Stimulated activated CD4-positive, alpha-beta T cell treated with anti-CD3 and anti-CD28 coated beads, Interleukin-12 subunit alpha, Interleukin-12 subunit beta, amount 100 ng/mL, for 24 hours (primary cell): ENCODE measurements at places on chromosomes 4 and X.

GRCh38 chr4:11878241-11878640 is 449.5 kb upstream of the HS3ST1 start:
- no peak for DNase-seq

GRCh38 chr4:123553733-123554637 is 157.4 kb downstream of the SPRY1 start:
- DNase-seq, result no peak

GRCh38 chr4:188387179-188387791 is 248.0 kb downstream of the TRIML1 start:
- no peak for DNase-seq

DNA sequence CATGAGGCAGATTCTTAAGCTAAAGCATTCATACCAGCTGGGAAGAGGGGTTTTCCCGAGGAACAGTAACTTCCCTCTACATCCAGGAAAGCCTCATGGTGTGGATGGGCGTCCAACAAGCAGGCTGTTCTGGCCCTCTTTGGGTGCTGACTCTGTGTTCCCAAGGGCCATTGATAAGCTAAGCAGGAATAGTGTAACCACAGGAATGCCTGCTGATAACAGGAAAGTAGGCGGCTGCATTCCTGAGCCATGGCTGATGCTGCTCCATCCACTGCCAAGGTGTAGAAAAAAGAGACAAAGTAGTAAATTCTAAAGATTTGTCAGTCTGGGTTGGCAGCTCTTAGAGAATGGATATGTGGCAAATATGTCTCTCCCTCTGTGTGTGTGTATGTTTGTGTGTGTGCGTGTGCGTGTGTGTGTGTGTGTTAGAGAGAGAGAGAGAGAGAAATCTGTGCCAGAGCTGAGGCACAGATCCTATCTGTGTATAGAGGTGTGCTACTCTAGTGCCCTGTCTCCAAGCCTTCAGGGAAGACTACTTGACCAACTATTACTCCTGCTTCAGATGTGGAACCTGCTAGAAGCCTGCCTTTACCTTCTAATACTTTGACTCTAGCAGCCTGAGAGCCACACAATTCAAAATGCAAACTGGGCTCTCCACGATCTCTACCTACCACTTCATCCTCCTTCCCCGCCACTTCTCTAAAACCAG is 353.1 kb upstream of the NR3C2 start:
- DNase-seq, result no peak

DNA sequence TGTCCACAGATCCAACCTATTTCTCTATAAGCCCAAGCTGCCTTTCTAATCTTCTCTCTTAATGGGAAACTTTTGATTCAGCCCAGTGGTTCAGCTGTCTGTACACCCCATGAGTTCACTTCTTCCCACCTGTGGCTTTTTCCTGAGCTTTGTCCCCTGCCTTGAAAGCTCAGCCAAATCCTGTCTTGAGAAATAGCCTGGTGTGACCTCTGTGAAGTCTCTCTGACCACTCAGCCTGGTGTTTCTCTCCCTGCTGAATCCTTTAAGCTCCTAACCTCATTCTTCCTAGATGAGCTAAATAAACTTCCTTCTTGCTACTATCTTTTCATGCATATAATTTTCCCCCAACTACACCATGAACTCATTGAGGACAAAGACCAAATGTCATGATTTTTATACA is 15.2 kb upstream of the HERC5 start:
- no peak for DNase-seq

DNA sequence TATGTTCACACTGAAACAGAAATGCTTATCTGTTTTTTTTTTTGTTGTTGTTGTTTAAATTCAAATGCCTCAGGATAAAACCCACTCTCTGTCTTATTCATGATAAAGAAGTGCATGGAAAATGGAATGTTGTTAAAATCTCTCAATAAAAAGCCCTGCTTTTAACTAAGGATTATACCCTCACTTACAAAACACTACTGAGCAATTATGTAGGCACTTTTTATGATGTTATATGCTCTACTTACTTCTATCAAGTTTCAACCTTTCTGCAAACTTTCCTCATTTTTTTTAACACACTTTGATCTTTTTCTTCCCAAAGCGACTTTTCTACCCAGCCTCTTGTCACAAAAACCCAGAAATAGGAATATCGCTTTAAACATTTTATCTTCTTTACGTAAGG is 26.5 kb downstream of the SLIT2 start:
- no peak for DNase-seq

DNA sequence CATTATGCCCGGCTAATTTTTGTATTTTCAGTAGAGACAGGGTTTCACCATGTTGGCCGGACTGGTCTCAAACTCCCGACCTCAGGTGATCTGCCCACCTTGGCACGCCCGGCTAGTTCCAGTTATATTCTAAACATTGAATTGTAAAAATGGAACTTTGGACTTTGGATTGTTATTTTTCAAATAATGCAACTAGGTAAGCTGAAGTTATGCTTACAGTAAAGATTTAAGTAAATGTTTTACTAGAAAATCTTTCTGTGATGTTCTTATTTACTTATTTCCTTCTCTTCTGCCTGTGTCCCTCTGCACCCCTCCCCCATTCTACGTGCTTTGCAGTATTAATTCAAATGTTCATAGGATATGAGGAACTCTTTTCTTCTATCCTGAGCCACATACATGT is 26.1 kb downstream of the GK start:
- no peak for DNase-seq

DNA sequence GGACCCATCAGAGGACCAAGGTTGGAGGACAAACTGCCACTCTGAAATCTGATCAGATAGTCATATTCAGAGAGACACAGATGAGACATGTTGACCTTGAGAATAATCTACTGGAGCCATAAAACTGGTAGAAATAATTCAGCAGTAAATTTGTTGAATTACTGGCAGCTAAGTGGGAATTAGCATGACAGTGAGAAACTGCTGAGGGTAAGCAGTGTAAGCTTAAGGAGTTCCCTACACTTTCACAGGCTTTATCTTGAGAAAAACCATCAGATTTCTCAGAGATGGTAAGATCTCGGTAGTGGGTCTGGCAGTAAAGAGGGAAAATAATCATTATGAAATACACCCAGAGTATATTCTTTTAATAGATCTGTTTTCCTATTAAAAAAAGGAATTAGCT is 213.7 kb downstream of the TECRL start:
- DNase-seq, result no peak

DNA sequence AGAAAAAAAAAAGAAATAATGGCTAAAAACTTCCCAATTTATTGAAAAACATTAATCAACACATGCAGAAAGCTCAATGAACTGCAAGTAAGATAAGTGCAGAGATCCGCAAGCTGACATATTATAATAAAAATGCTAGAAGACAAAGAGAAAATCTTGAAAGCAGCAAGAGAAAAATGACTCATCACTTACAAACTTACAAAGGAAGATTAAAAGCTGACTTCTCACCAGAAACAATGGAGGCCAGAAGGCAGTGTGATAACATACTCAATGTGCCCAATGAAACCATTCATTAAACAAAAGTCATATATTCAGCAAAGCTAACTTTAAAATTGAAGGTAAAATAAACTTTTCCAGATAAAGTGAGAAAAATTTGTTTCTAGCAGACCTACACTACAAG is 7.3 kb upstream of the BRWD3 start:
- no peak for DNase-seq

- DNase-seq, result no peak
Measured at GRCh38 chr4:99716996-99717395, 59.4 kb upstream of the C4orf54 start.

DNA sequence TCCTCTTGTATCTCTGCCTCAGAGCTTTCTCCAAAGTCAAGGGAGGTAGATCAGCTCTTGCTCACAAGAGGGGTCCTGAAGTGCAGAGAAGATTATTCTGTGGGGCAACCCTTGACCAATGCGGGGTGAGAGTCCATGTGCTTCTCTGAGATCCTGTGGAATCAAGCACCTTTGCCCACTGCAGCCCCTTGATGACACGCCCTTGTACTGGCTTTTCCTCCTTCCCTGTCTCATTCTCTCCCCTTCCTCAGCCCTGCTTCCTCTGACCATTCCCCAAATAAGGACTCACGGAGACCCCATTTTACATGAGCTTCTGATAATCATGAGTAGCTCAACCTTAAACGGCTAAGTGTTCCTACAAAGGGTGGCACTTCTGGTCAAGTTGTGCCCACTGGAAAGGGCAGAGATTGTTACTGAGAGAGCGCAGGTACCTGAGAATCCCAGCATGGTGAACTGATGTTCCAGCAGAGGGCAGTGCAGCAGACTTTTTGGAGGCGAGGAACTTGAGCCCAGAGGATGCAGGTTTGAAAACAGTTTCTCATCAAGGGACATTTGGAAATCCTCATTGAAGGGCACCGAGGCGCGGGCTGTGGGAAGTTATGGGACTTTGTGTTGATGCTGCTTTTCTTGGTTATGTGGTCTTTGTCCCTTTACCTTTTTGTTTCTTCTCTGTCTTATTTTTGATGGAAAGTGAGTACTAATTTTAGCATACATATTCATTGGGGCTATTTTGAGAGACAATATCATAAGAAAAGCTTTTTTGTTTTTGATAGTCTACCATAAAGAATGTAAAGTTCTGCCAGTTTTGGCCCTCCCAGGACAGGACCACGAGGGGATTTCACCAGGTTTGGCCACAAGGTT is 201.3 kb downstream of the RBM46 start:
- peak; percentile 16 for DNase-seq

GRCh38 chrX:100850317-100850716 is 23.8 kb downstream of the NOX1 start:
- no peak for DNase-seq

DNA sequence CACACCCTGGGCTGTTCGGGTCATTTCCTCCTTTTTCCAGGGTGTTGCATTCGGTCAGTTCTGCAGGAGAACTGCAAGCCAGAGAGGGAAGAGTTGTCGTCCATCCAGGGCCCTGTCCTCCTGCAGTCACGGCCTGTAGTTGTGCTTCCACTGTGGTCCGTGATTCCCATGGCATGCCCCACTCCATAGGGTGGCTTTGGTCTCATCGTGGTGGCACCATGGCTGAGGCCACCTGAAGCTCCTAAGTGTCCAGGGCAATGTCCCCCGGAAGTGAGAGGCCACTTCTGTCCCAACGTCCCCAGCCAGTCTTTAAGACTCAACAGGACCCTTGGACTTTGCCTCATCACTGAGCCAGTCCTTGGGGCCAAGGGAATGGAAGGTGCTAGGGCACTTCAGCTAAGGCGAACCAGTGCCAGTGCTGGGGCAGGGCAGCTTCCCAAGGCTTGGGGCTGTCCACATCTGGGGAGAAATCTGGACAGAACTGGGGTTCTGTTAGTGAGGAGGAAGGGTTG is 83.7 kb downstream of the HTRA3 start:
- no peak for DNase-seq

- no peak for DNase-seq
Measured at GRCh38 chrX:71650333-71650969, 16.9 kb upstream of the LOC101059915 start.

DNA sequence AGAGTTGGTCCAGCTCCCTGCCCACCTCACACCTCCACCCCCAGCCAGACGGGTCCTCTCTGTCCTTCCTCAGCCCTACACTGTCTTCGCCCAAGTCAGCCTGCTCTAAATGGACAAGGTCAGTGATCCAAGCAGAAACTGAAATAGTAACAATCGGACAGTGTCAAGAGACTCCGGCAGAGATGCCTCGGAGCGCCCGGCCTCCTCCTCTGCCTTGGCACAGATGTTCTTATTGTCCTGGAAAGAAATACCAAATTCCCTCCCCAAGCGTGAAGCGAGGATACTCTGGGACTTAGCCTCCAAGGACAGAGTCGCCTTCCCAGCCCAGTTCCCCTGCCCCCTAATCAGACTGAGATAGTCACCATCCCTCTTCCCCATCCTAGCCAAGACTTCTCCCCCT is 28.5 kb downstream of the UTP14A start:
- DNase-seq, result no peak

- DNase-seq, result no peak
Measured at GRCh38 chrX:10549280-10549679, 71.1 kb downstream of the MID1 start.

DNA sequence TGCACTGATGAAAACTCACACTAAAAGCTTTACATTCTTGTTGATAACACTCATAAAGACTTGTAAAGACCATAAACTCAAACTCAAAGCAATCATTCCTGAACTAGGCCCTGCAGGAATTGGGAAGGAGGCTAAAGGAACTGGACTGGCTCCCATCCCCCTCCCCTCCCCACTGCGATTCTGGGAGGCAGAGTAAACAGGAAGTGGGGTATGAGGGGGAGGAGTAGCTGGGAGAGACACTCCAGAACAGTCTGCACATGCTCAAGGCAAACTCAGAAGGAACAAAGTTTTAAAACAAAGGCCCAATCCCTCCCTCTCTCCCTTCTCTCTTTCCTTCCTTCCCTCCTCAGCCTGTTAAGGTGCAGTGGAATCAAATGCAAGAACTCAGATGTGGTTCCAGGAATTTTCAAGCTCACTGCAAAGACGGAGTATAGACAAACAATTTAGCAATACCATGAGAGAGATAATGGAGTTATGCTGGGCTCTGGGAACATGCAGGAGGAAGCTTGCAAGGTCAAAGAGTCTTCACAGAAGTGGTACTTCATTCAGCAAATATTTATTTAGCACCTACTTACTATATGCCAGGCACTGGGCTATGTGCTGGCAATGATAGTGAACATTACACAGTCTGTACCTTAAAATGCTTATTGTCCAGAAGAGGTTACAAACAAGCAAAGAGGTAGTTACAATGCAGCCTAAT is 15.9 kb downstream of the MID1IP1 start:
- DNase-seq, result no peak

DNA sequence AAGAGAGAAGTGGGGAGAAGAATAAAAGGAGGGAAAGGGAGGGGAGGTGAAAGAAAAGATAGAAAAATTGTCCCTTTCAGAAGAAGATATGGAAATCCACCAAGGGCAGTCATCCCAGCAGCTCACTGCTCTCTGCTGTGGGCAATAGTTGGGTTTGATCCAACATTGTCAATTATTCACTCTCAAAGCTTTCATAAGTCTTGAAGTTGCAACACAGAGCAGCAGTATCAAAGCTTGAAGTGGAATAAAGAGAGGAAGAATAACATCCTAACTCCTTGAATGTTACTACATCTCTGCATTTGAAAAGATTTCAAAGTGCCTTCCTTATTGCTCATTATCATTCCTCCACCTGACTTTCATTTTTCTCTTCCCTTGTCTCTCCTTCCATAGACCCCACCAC is 62.3 kb upstream of the HHIP start:
- no peak for DNase-seq

DNA sequence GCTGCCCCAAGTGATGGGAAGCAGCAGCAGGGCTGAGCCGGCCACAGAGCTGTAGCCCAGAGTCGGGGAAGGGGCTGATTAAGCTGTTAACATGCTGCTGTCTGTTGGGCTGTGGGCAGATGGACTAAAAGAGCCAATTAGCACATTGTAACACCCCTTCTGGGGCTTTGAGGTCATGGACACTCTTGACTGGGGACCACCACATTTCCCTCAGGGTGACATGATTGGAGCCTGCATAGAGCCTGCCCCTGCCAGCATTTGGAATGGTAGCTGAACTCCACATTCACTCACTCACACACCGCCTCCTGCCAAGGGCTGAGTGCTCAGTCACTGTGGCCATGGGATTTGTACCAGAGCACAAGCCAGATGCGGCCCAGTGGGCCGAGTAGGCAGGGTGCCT is 646.9 kb downstream of the FAT4 start:
- no peak for DNase-seq

- DNase-seq, result no peak
Measured at GRCh38 chr4:146500216-146500615, 21.5 kb downstream of the SLC10A7 start.

GRCh38 chr4:33914386-33914785 is 2329.9 kb downstream of the ARAP2 start:
- DNase-seq, result no peak
